ENCODE measurements at places on chromosomes 2 and 18. TPM values are rescaled to one million over a fixed set of nuclear protein-coding genes. Genes with fewer than 3 reads are reported as not detected.

DNA sequence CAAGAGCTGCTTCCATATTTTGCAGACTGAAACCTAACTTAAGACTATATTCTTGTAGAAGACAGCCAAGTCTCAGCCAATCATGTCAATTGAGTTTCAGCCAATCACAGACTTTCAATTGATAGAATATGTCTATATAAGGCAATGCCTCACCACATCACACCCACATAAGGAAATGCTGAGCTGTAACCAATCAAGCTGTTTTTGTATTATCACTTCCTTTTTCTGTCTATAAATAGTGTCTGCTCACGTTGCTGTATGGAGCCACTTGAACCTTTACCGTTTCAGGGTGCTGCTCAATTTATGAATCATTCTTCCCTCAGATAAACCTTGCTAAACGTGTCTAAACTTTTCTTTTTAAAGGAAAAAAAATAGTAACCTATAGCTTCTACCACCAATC, 1554.4 kb upstream of the LRRTM1 start:
- no peaks in the 10 kb centered on the region for H3K36me3 ChIP-seq
- no peaks in the 10 kb centered on the region for H3K4me1 ChIP-seq
- no peak overlapping the region for H3K27ac ChIP-seq
- DNase-seq: no peak

- H3K4me3 ChIP-seq: no peak overlapping the region
- no peaks in the 10 kb centered on the region for H3K36me3 ChIP-seq
- H3K27me3 ChIP-seq: no peaks in the 10 kb centered on the region
- no peak for DNase-seq
- H3K4me1 ChIP-seq: peaks cover 5% of the 10 kb centered on the region
These were observed 10.3 kb upstream of the KYNU start for GRCh38 chr2:142867136-142867535.

- H3K4me1 ChIP-seq: no peaks in the 10 kb centered on the region
- no peaks in the 10 kb centered on the region for H3K36me3 ChIP-seq
These were observed 695.7 kb downstream of the TDRD15 start for GRCh38 chr2:21819454-21819853.

GRCh38 chr2:231707625-231707926, 749 bp upstream of the PTMA start:
- H3K27me3 ChIP-seq: no peaks in the 10 kb centered on the region
- peaks cover 5% of the 10 kb centered on the region for H3K36me3 ChIP-seq
- peak overlapping the region; percentile 98 for H3K27ac ChIP-seq
- H3K4me3 ChIP-seq: no peak overlapping the region

- no peak overlapping the region for H3K27ac ChIP-seq
- no peaks in the 10 kb centered on the region for H3K27me3 ChIP-seq
- H3K4me3 ChIP-seq: no peak overlapping the region
- no peaks in the 10 kb centered on the region for H3K36me3 ChIP-seq
- H3K4me1 ChIP-seq: no peaks in the 10 kb centered on the region
- no peak for DNase-seq
These were observed 359.4 kb upstream of the CWC22 start for GRCh38 chr2:180366481-180366880.

GRCh38 chr18:73563345-73563744, 584.3 kb downstream of the FBXO15 start:
- DNase-seq: no peak
- H3K27me3 ChIP-seq: no peaks in the 10 kb centered on the region
- no peaks in the 10 kb centered on the region for H3K4me1 ChIP-seq

DNA sequence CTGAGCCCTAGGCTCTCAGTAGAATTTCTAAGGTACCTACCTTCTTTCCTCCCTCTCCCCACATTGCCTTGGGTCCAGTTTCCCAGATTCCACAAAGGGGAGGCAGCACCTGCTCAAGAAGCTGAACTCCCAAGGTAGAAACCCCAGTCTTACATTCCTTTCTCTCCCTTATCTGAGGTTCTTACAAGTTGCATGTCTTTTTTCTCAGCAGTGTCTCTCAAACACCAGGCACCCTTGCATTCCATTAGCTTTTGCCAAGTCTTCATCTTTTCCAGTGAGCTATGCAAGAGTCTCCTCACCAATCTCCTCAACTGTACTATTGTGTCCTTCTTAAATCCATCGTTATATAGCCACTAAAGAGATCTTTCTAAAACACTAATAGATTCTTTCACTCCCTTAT, 4.1 kb upstream of the NT5C1B start:
- DNase-seq: no peak
- no peaks in the 10 kb centered on the region for H3K36me3 ChIP-seq
- H3K4me1 ChIP-seq: no peaks in the 10 kb centered on the region
- no peak overlapping the region for H3K27ac ChIP-seq

GRCh38 chr2:1713142-1713838, 31.0 kb downstream of the PXDN start:
- no peaks in the 10 kb centered on the region for H3K27me3 ChIP-seq
- H3K4me3 ChIP-seq: no peak overlapping the region
- no peak overlapping the region for H3K27ac ChIP-seq
- peaks cover 5% of the 10 kb centered on the region for H3K4me1 ChIP-seq
- no peak for DNase-seq
- H3K36me3 ChIP-seq: no peaks in the 10 kb centered on the region

DNA sequence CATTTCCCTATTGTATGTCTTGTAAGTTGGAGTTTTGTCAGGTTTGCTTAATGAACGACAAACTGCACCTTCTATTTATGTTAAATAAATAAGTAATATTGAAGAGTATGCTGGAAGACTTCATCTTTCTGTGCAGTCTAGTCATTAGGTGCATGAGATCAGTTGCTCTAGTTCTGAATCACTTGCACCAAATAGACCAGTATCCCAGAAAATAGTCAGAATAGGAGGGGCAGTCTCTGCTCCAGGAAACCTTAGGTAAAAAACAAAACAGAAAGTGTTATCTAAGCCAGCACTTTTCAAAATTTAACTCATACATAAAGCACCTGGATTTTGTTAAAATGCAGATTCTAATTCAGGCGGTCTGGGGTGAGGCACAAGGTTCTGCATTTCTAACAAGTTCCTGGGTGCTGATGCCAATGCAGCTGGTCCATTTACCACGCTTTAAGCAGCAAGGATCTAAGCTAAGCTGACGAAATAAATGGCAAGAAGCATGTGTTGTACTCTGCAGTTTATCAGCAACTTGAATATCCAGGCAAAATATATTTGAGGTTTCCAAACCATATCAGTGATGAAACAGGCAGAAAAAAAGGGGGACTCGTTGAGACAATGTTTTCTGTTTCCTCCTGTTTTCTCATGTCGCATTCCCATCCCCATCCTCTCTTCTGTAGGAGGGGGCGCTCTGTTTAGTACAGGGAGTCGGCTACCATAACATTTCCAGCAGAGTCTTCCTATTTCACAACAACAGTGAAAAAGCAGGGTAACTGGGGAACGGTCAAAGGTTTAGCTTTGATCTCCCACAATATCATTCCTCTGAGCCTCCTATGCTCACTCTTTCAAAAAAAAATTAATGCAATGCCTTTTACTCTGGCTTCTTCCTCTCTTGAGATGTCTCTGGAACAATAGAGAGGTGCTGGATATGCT, 106.4 kb downstream of the MBD2 start:
- no peaks in the 10 kb centered on the region for H3K4me1 ChIP-seq
- H3K36me3 ChIP-seq: no peaks in the 10 kb centered on the region
- H3K4me3 ChIP-seq: no peak overlapping the region
- peak; percentile 59 for DNase-seq
- no peak overlapping the region for H3K27ac ChIP-seq

GRCh38 chr2:157301307-157301706, 24.3 kb downstream of the ERMN start:
- no peak for DNase-seq
- H3K36me3 ChIP-seq: no peaks in the 10 kb centered on the region
- H3K4me3 ChIP-seq: no peak overlapping the region
- H3K27ac ChIP-seq: no peak overlapping the region
- H3K4me1 ChIP-seq: no peaks in the 10 kb centered on the region

- H3K4me1 ChIP-seq: no peaks in the 10 kb centered on the region
- no peaks in the 10 kb centered on the region for H3K27me3 ChIP-seq
- H3K27ac ChIP-seq: no peak overlapping the region
- DNase-seq: no peak
These were observed 879.2 kb upstream of the ZEB2 start for GRCh38 chr2:145399131-145399530.

TUBB8B gene
- total RNA-seq: not detected

PLCL1 gene
- total RNA-seq: 2.0 TPM

MYL12B gene
- total RNA-seq: 84.7 TPM

CFAP53 gene
- total RNA-seq: 0.78 TPM

STAT4 gene
- total RNA-seq: 0.52 TPM

TNS1 gene
- total RNA-seq: 168 TPM

MATN3 gene
- not detected for total RNA-seq

MAP3K19 gene
- total RNA-seq: not detected

ZNF804A gene
- total RNA-seq: not detected

Data from body of pancreas (tissue), 4 donors.